ENCODE measurements at places on chromosomes 4 and X.

DNA sequence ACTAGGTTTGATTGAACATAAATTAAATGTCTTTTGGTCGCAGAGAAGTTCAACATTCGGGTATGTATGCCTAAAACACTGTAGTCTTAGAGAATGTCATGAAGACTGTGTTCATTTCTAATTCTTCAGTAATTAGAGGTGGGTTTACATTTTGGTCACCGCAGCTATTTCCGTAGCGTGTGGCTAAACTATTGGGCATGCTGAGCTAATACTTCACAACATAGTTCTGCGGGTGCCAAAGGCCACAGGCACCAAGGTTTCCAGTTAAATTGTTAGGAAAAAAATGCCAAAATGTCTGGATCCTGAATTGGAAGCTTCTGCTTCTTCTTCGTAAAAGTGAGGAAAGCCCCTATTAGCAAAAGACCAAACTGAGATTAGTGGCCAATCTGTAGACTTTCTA is 25.1 kb downstream of the SMIM31 start:
- DNase-seq = no peak

- no peak for DNase-seq
Measured at GRCh38 chrX:38055170-38055847, 49.0 kb downstream of the SYTL5 start.

DNA sequence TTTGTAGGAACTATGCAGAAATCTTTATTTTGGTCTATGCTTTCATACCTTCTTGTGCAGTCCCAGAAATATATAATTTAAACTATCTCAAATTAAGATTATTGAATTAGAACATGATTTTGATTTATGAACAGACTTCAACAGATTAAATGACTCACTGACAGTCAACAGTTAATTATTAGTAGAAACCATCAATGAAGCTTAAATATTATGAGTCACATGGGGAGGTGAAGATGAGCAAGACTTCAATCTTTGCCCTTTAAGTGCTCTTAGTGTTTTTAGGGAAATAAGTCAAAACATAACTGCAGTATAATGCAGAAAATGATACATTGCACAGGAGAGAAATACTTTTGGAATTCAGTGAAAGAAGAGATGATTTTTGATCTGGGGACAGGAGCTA is 81.5 kb upstream of the BMP3 start:
- DNase-seq = no peak

DNA sequence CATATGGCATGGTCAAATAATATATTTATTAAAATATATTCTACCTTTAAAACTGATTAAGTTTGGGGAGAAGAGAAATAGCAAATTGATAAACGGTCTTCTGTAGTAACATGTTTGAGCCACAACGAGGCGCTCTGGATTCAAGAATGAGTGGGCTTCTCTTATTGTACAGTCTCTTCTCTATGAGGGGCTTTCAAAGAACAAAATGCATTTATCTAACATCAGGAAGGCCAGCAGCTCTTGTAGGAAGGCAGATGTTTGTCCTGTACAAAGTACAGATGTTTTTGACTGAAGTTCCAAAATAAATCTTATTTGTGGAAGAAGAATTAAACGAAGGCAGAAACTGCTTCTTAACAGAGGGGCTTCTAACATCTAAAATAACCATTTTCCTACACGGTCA is 153.6 kb downstream of the RASL11B start:
- DNase-seq = no peak

DNA sequence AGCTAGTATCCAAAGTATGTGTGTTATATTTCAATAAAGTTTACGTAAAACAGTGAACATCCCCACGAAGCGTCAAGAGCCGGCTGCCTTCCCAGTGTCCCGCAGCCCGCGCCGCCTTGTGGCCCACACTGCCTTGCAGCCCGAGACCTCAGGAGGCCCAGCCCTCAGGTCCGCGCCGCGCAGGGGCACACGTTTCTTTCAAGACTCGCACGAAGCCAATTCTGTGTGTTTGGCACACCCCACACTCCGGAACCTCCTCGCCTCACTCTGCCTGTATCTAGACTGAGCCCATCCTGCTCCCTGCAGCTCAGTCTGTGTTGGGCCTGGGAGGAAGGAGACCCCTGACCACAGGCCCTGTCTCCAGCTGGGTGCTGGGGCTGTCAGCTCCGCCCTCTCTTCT is 5.8 kb downstream of the LRPAP1 start:
- DNase-seq = no peak

DNA sequence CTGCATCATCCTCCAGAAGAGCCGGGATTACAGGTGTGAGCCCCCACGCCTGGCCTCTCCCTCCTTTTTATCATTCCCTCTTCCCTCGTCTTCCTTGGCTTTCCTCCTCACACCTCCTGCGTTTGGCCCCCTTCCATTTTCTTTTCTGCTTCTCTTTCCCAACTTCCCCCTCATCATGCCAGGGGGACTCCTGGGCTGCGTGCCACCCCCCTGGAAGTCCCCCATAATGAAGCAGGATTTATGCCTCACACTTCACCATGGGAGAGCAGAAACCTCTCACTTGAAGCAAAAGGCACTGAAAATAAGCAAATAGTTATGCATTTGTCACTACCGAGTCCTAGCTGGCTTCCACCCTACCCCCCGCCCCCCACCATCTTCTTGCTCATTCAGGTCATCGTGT is 7.9 kb downstream of the TKTL1 start:
- DNase-seq = no peak

GRCh38 chr4:102535398-102536082 is 34.4 kb downstream of the NFKB1 start:
- DNase-seq = no peak

GRCh38 chr4:129883996-129884395 is 788.0 kb downstream of the C4orf33 start:
- DNase-seq = no peak
